ENCODE measurements at places on chromosomes 3 and 15.

GRCh38 chr3:197308591-197308990, 10.2 kb upstream of the DLG1 start:
- no peak for DNase-seq

- no peak for DNase-seq
Observed at GRCh38 chr15:70830615-70831014, 23.3 kb downstream of the LARP6 start.

DNA sequence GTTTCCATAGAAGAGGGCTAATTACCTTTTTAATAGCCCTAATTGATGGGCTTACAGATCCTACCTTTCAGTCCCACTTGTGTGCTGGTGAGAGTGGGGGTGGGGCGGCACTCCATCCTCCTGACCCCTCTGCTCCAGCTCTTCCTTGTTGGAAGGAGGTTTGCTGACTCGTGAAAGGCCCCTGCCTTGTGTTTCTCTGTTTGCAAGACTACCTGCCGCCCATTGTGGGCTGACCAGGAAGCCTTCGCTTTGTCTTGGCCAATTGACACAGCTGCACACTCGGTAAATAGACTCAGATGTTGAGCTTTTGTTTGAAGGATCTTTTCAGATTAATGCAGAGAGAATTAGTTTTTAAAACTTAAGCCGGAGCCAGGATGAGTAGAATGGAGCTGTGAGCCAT, 197.3 kb upstream of the HES1 start:
- DNase-seq = no peak

DNA sequence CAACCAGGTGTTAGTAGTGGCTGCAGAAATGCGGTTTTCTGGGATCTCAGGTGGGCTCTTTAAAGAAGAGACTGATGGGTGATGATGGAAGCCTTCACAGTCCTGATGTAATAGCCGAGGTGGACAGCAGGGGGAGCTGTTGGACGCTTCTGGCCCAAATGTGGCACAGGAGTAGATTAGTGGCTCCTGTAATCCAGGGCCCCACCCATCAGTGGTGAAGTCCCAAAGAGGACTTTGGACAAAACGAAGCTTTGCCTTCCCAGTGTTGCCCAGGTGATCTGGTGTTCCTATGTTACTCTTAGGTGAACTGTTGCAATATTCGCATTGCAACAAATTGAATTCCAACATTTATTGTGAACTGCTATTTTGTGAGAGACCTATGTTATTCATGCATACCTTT, 31.8 kb upstream of the MYZAP start:
- DNase-seq = no peak

- no peak for DNase-seq
Observed at GRCh38 chr15:89649013-89649625, 6.1 kb downstream of the KIF7 start.

- no peak for DNase-seq
Observed at GRCh38 chr15:80736560-80736959, 41.5 kb downstream of the ABHD17C start.

- no peak for DNase-seq
Observed at GRCh38 chr15:53974121-53974520, 4.1 kb upstream of the UNC13C start.

- DNase-seq = no peak
Observed at GRCh38 chr15:59485036-59485435, 47.0 kb downstream of the FAM81A start.

DNA sequence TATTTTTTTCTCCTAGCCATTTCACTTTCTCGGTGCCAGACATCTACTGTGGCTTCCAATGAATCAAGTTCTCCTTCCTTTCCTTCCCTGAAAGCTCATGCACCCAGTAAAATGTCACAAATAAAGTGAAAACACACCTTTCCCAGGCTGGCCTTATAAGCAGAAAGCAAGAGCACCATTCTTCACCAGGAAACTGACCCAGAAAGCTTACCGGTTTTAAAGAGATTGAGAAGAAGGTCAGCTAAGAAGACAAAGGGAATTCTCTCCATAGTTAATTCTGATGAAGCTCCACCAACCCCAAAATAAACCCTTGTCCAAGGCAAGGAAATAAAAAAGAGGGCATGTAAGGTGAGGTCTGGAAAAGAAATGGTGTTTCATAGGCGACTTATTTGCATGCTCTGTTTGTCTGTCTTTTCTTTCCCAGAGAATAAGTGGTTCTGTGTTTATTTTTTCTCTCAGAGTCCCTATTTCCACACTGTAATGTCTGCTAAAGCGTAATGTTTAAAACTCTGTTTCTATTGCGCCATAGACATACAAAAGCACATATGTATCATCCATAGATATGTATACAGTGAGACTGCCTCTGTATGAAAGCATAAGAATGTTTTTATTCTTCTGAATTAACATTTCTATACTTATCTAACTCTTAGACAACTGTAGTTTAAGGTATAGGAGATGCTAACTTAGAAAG, 2.8 kb downstream of the LSAMP start:
- DNase-seq = no peak

- DNase-seq = no peak
Observed at GRCh38 chr3:107997671-107998070, 93.2 kb downstream of the CD47 start.

DNA sequence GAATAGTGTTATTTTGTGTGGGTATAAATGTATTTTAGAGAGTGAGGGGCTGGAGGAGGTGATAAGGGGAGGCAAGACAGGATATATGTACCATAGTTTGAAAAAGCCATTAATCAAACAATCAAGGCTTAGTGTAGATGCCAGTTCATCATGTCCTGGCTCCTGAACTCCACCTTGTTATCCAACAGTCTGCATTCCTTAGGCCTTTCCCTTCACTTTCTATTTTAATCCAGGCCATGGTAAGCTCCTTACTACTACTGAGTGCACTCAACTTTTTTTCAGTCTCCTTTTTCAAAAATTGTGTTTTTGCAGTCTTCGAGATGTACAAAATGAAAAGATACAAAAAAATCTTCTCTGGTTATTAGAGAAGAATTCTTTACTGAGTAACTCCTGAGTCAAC, 700.5 kb upstream of the NAALADL2 start:
- DNase-seq = no peak

- DNase-seq = no peak
Observed at GRCh38 chr3:123611082-123611481, 26.2 kb upstream of the HACD2 start.

DNA sequence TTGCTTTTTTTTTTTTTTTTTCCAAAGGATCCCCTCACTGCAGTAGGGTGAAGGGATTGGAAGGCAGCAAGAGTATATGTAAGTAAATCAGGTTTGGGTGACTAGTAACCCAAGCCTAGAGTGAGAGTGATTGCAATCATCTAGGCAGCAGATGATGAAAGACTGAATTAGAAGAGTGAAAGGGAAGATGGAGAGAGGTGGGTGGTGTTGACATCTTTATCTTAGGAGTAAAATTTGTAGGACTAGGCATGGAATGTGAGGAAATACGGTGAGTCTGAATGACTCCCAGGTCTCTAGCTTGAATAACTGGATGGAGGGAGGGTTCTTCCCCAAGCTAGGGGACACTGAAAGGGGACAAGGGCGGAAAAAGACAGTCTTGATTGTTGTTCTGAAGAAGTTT, 63.4 kb downstream of the TPRG1 start:
- no peak for DNase-seq

DNA sequence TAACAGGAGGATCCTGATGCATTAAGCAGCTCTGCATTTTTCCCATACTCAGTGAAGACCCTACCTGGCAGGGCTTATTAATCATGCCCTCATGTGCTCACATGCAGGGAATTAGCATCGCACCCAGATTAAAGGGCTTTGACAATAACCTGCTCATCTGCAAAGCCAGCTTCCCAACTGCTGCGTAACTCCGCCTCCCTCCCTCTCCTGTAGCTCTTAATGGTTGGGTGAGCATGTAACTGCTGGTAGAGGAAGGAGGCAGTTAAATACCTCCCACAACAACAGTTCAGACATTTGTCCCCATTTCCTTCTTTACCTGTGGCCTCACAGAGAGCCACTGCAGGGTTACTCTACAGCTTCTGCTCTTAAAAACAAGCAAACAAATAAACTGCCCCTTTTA, 203.6 kb upstream of the WNT5A start:
- no peak for DNase-seq

GRCh38 chr3:149122721-149123578, 6.5 kb upstream of the HPS3 start:
- DNase-seq = no peak

GRCh38 chr3:37107846-37108245, 66.5 kb downstream of the LRRFIP2 start:
- DNase-seq = no peak

- DNase-seq = peak; percentile 17
Observed at GRCh38 chr3:43477600-43477999, 144.2 kb downstream of the ANO10 start.

DNA sequence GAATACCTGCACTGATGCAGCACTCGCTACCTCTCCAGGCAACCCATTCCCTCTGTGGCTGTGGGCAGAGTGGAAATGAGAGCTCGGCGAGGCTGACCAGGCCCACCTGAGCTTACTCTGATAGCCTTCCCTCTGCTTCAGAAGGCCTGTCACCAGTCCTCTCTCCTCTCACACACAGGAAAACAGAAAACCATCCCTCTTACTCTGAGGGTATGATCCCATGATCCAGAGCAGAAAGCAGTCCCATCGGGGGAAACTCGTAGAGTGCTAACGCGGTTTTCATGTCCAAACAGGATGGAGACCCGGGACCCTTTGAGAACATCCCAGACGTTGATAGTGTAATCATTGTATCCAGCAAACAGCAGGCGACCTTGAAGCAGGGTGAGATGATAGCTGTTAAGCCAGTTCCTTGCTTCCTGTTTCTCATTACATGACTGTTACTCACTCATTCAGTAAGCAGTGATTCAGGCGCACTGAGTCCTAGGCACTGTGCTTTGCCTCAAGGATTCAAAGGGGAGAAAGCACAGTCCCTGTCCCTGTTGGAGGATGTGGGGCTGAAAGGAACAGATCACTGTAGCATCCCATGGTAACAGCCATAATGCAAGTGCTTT, 11.8 kb upstream of the BCL2L10 start:
- DNase-seq = no peak

DNA sequence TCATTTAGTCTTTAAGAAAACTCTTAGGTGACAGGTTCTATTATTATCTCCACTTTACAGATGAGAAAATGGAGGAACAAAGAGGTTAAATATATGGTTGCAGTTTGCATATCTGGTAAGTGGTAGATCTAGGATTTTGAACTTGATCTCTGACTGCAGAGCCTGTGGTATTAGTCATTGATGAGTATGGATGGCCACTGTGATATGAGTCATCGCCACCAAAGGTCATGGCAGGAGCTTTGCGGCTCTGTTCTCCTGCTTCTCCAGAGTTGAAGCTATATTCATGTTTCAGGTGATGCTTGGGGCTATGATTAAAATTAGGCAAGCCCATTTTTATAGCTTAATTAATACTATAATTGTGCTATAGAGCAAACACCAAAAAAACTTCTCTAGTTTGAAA, 306.2 kb upstream of the DPPA4 start:
- DNase-seq = no peak

DNA sequence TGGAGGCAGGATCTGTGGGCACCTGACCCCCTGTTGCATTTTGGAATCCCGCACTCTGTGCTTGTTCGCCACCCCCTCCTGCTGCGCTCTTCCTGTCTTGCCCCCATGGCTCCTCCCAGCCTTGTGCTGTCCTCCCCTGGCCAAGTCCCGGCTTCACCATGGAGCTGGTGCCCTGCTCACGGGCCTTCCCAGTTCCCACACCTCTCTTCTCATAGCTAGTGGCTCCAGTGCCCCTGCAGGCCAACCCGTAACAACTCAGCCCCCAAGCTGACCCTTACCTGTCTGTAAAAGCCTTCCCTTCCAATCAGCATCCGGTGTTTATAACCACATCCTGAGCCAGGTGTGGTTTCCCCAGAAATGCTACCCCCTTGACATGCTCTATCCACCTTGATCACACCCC, 407.7 kb upstream of the C2CD4B start:
- DNase-seq = no peak

DNA sequence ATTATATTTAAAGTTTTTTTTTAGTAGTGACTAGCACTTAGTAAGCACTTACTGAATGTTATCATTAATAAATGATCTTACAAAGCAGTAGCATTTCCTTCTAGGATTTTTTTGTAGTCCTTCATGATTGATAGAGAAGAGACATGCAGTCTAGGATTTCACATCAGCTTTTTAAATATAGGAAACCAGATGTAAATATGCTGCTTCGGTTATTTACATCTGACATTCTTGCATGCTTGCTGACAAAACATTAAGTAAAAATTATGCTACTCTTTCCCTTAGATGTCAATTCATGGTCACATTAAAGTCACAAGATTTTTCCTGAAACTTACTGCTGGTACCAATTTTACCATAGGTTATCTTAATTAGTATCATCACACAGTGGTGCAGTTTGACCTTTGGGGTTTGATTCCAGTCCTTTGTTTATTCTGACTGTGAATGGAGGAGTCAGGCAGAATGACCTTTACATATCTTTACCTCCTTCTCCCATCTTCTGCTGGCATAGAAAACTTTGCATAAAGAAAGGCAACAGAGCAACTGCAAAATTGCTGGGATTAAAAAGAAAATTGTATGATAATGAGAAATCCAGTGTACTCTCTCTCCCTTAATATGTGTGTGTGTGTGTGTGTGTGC, 286.5 kb downstream of the LPP start:
- DNase-seq = no peak

DNA sequence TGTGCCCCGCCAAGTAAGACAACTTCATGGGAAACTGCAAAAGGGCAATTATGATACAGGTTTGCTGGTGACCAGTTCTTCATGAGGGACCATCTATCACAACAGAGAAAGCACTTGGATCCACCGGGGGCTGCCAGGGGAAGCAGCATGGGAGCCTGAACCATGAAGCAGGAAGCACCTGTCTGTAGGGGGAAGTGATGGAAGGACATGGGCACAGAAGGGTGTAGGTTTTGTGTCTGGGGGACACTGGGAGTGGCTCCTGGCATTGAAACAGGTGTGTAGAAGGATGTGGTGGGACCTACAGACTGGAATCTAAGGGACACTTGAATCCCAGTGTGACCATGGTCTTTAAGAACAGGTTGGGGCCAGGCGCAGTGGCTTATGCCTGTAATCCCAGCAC, 22.6 kb downstream of the MKRN2 start:
- no peak for DNase-seq

DNA sequence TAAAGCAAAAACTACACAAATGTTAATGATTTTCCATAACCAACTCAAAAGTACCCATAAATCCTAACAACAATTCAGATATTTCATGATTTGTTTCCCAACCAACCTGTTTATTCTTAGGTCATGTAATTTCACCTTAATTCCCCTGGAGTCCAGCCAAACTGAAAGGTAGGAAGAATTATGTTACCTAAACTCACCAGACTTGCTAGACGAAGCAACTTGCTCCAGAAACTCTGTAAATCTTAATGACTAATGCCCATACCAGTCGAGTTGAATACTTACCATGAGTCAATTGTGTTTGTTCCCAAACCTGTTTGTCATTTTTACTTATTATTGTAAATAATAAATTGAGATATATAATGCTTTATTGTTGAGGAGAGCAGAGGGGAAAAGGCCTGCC, 1030.0 kb downstream of the TBL1XR1 start:
- no peak for DNase-seq

- DNase-seq = no peak
Observed at GRCh38 chr3:85171976-85172375, 213.2 kb downstream of the CADM2 start.

GRCh38 chr3:9861626-9862130, 17.9 kb upstream of the RPUSD3 start:
- DNase-seq = no peak

- DNase-seq = no peak
Observed at GRCh38 chr15:40329804-40330203, 6.3 kb downstream of the INAFM2 start.
